ENCODE measurements at places on chromosomes 6 and 20.

DNA sequence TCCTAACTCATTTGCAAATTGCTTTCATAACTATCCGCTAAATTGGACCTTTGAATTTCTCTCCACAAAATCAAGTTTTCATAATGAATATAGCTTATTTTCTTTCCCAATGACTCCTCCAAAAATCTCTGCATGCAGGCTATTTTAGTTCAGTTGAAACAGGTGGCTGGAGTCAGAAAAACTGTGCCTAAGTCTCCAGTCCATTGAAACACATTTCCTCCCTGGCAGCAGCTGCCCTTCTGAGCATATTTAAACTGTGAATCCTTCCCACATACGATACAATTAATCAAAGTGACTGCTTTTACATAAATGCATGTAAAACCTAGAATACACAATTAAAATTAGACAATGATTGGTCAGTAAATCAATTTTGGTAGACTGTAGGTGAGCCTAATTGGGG lies 344.6 kb upstream of the MARCKS start:
- DNase-seq = no peak

DNA sequence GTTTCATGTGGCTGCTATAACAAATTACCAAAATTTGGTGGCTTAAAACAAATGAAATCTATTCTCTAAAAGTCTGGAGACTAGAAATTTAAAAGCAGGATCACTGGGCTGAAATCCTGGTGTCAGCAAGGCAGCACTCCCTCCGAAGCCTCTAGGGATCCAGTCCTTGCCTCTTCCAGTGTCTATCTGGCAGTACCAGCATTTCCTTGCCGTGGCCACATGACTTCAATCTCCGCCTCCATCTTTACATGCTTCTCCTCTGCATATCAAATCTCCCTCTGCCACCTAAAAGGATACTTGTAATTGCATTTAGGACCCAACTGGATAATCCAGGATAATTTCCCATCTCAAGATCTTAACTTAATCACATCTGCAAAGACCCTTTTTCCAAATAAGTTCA lies 30.2 kb downstream of the ARHGAP18 start:
- DNase-seq = no peak

DNA sequence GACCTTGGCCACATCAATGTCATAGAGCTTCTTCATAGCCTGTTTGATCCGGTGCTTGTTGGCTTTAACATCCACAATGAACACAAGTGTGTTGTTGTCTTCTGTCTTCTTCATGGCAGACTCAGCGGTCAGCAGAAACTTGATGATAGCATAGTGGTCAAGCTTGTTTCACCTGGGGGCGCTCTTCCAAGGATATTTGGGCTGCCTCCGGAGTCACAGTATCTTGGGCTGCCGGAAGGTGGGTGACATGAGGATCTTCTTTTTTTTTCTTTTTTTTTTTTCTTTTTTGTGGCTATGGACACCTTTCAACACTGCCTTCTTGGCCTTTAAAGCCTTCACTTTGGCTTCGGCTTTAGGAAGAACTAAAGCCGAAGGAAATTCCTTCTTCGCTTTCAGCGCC lies 244.6 kb downstream of the GJA1 start:
- no peak for DNase-seq

- no peak for DNase-seq
Measured at GRCh38 chr20:55175081-55175480, 699.7 kb downstream of the DOK5 start.

DNA sequence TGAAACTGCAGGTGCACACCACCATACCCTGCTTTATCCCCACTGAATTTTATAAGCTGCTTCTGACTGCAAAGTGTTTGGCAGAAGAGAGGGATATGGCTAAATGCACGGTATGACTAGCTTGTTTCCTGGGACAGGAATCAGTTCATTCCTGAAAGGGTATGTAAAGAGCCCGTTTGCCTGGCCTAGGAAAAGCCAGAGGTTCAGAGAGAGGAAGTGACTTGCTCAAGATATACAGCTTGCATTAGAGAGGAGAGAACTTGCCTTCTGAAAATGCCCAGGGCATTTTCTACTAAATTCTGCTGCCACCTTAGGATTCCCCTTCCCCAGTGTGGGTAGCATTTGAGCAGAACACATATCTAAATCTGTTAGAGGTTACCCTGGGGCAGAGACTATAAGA lies 683 bp upstream of the GCNT2 start:
- DNase-seq = no peak

- no peak for DNase-seq
Measured at GRCh38 chr6:49416195-49416594, 46.9 kb downstream of the MMUT start.

GRCh38 chr6:3696525-3697088 lies 54.9 kb downstream of the PXDC1 start:
- DNase-seq = no peak

DNA sequence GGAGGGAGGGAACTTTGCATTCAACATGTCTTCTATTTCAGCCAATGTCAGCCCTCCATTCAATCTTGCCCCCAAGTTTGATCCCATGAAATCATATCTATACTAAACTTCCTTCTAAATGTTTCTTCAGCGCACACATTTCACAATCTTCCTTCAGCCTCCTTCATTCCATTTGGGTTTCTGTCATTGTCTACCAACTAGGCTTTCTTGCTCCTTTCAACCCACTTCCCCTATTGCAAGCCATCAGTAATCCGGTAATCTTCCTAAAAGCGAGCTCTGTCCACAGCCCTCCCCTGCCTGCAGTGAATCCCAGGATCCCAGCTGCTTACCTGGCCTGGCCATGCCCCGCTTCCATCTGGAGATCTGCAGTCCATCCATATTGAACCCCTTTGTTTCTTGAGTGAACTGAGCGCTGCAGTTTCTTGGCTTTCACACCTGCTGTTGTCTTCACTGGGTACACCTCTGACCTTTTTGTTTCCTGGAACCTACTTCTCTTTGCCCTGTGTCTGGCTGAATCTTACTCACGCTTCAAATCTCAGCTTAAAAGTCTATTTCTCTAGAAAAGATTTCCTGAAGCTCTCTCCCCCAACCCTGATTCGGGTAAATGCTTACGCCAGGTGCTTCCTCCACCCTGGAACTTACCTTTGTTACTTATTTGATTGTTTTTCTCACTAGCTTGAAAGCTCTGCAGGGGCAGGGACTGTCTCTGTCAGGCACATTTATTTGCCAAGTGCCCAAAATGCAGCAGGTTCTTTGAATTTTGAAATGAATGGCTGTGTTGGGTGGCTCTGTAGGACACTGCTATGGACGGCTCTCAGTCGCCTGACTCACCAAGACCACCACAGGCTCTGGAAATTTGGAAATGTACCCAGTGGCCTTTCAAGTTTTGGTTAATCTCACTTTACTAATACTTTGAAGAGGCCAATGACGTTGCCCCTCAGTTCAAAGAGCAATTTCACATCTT lies 50.3 kb downstream of the ADTRP start:
- no peak for DNase-seq

DNA sequence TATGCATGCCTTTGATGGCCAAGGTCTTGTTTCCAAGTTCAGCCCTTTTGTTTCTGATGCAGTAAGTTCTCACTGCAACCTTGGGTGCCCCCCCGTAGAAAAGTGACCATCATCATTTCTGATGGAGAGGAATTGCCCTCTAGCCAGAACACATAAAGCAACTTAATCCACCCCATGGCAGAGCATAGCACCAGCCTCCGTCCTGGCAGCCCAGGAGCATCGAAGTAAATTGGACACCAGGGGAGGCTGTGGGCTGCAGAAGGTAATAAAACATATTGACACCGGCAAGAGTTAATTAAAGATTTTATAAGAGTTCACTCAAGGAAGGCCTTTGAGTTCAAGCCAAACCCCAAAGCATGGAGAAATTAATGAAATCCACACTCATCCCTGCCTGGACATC lies 39.2 kb upstream of the CST7 start:
- no peak for DNase-seq

GRCh38 chr6:36944650-36945049 lies 9.9 kb upstream of the PI16 start:
- DNase-seq = no peak

DNA sequence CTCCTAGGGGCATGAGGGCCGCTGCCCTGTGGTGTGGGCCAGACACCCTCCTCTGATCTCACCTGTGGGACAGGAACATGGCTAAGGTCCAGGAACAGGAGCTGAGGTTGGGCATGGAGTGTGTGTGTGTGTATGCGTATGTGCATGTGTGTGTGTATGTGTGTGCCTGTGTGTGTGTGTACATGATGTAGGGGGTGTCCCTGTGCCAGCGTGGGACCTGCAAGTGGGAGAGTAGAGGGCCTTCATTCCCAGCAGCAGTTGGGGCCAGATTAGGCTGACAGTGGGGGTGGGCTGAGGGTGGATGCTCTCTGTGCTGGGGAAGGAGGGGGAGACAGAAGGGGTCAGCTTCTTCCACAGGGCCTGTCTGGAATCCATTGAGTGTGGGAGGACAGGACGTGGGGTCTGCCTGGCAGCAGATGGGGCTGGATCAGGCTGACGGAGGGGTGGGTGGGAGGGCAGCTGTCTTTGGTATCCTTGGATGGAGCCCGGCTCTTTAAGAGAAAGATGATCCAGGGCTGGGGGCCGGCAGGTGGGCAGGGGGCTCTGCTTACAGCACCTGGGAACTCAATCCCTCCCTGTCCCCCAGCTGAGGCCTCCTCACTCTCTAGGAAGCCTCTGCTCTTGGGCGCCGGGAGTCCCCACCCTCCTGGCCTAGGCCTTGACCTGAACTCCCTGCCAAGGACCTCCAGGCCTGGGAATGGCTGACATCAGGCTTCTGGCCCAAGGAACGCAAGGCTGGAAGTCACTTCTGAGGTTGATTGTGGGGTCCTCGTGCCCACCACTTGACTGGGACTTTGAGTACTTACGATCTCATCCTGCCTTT lies 44.0 kb downstream of the SPDEF start:
- DNase-seq = no peak

DNA sequence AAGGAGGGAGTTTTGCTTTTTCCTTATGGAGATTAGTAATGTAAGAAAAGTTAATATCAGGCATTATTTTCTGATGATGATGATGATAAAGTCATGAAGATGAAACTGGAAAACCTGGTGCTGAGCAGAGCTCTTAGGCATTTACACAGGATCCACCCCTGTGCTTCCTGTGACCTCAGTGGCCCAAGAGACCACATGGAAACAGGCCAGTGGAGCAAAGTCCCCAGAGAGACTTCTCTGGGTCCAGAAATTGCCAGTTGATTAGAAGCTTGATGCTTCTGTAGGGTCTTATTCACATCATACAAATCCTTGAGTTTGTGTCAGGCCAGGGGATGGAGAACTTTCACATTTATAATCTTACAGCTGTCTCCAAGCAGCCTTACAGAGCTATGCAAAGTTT lies 46.1 kb downstream of the SLC13A3 start:
- DNase-seq = no peak
